ENCODE measurements at places on chromosomes 4 and X.
A peak's percentile ranks its signal among the peaks of the same experiment; 100 is the strongest.

- DNase-seq = no peak
Measured at GRCh38 chr4:155805016-155805415, 46.2 kb downstream of the GUCY1B1 start.

DNA sequence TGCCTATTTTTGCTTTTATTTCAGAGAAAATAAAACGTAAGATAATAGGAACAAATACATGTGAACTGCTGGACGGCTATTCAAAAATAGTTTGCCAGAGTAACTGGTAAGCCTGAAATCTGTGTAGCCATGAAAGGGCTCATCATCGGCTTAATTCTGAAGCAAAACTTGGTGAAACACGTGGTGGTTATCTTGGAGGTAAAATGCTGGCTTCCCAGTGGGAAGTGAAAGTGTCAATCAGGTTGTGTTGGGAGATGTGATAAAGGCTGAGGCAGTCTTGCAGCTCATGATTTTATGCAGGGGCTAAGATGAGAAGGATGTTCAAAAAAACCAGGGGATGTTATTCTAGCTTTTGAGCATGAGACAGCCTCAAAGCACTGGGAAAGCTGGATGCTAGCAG lies 36.1 kb upstream of the TLR2 start:
- DNase-seq = no peak

DNA sequence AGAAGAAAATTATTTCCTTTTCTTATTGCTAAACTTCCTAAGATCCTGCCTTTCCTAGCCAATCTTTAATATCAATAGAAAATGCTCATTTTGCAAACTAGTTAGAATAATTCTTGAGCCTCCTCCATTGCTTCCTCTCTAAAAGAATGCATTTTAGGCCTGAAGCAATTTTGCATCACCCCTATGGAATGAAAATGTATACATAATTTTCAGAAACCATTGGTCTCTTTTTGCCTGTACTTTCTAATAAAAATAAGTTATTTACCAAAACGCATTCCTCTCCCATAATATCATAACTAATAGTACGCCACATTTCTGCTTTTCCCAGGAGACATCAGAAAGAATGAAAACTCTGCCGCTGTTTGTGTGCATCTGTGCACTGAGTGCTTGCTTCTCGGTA lies 1.7 kb downstream of the MUC7 start:
- no peak for DNase-seq

DNA sequence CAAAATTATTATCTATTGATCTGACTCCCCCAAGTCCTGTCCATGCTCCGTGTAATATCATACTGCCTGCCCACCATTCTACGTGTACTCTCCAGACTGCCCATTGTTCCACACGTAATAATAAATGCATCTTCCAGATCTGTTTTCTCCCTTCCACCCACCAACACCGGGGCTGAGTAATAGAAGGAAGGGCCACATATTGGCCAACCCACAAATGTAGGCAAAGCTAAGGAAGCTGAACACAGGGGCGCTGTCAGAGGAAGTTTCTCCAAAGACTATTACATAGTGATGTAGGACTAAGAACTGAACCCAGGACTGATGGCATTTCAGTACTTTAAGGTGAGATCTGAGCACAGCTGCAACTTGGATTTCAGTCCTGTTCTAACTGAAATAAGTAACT lies 135.8 kb upstream of the GUCY1A1 start:
- no peak for DNase-seq

- no peak for DNase-seq
Measured at GRCh38 chr4:25245181-25245580, 11.3 kb downstream of the PI4K2B start.

DNA sequence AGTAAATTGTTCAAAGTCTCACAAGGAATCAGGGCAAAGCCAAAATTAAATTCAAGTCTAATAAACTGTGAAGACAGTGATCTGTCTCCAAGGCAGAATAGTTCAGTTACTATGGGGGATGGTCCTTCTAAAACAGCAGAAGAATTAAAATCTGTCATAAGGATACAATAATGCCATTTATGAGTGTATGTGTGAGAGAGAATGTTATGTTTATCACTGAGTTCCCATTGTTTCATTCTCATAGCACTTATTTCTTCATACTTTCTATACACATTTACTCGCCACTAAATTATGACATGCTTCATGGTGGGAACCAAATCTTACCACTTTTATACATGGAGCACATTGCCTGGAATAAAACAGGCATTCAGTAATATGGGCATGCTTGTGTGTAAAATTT lies 102.5 kb downstream of the AMMECR1 start:
- DNase-seq = no peak

- DNase-seq = no peak
Measured at GRCh38 chr4:7273738-7274297, 81.5 kb downstream of the SORCS2 start.

DNA sequence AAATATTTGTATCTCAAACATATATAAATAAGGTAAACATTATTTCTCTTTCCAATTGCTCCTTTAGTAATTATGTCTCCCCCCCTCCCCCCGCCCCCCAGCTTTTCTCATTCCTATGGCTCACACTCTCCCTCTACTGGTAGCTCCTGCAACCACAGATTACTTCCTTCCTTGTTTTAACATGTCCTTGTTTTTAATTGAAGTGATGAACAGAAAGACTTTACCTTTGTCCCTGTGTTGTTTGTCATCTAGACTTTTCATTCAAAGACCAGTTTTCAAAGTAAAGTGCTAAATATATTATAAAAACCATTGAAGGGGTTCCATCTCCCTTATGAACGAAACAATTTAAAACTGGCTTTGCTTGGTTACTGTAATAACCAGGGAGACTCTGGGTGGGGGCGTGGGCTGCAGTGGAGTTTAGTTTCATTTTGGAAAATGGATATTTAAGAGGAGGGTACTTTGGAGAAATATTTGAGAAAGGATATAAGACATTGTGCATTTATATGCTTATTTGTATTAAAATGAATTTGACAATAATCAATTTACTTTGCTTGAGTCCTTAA lies 352.9 kb downstream of the RAPGEF2 start:
- peak; percentile 38 for DNase-seq

DNA sequence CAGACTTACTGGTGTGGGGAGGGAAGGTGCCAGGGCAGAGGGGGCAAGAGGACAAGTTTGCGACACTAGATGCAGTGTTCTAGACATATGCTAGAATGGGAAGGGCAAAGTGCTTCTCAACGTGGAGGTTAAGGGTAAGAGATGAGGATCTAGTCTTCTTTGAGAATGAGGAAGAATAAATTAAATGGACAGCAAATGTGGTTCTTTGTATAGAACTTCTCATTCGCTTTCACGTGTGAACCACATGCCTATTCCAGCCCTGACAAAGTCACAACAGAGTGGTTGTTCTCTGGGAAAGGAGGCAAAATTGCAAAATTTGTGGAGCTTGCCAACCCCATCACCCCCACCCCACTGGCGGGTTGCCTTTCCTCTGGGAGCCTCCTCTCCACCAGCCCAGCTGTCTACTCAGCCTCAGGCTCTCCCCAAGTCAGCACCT lies 1.5 kb upstream of the ANXA5 start:
- no peak for DNase-seq
